ENCODE measurements at places on chromosomes 6 and 20.

DNA sequence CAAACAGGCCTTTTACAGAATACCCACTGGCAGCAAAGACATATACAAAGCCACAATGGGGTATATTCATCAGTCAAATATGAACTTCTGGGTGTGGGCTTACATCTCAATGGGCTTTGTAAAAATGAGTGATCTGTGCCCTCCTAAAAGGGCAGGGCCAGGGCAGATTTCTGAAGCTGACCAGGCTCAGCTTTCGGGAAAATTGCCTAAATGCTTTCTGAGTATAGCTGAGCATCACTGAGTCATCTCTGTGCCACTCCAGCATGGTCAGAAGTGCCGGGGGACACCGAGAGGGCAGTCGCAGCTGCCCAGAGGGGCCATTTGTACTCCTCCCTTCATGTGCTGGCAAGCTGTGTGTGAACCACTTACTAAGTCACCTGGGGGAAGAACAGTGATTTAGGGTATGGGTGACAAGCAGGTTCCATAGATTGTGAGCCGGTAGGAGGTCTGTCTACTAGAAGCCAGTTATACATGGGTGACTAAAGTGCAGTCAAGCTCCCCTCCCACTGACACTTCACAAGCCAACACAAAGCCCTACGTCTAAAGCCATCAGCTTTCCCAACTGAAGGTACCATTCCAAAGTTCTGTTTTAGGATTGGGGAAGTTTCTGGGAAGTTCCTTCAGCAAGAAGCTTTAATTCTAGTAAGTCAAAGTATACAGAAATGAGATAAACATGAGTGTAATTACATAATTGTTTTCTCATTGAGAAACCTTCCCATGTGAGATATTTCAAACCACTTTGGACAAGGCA, 147.6 kb upstream of the TAB2 start:
- no peak for DNase-seq

DNA sequence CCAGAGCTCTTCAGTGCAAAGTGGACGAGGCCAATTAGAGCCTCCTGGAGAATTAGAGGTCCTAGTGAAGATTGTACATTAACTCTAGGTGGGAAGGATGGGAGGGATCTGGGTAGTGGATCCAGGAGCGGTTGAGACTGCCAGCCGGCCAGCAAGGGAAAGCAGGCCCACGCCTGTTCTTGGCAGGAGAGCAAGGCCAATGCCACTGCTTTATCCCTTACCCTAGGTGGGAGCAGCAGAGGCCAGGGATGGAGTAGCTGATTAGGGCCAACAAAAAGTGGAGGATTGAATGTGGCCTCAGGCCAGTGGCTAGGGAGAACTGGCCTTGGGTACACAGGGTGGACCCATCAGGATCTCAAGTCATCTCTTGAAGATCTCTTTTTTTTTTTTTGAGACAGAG, 3.7 kb downstream of the ITPR3 start:
- no peak for DNase-seq

- DNase-seq: no peak
These were observed 45.9 kb downstream of the RARS2 start for GRCh38 chr6:87543696-87544473.

GRCh38 chr20:9977629-9978028, 57.2 kb upstream of the ANKEF1 start:
- DNase-seq: no peak

DNA sequence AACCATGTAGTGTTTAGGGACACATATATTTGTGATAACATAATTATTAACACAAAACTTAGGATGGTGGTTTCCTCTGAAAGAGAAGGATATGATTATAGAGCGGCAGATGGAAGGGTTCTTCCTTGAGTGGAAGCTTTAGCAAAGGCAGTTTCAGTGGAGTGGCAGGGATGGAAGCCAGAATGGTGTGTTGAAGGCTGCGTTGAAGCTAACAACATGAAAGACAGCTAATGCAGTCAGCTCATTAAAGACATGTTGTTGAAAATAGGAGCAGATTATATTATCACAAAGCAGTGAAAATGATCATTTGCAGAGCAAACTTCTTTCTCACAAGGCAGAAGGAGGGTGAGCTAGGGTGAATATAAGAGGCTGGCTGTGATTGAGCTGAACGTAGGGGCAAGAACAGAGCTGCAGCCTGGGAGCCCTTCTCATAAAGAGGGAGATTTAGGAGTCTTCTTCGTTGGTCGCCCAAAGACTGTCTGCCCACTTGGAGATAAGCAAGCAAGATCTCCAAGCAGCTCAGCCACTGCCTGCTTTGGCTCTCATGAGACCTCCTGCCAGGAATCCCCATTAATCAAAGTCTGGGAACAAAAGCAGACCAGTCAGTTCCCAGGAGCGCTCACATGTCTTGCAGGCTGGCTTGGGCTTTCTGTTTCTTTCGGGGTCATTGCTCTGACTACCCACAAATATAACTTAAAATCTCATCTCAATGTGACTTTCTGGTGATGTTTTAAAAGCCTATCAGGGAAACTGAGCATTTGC, 2.6 kb upstream of the ANKRD6 start:
- no peak for DNase-seq

- DNase-seq: no peak
These were observed 187.8 kb downstream of the KIF16B start for GRCh38 chr20:16385462-16385861.
